Cardiac septum (tissue), 1 donor: ENCODE measurements at places on chromosomes 4 and X. TPM values are rescaled to one million over a fixed set of nuclear protein-coding genes. Genes with fewer than 3 reads are reported as not detected.

OPN1LW gene
- total RNA-seq, result not detected

ADRA2C gene
- total RNA-seq, result 5.4 TPM

ASB9 gene
- total RNA-seq, result 0.46 TPM

NSDHL gene
- total RNA-seq, result 12.5 TPM

PWWP3B gene
- total RNA-seq, result 11.5 TPM

TMEM47 gene
- total RNA-seq, result 32.1 TPM

TKTL2 gene
- not detected for total RNA-seq

NLGN3 gene
- total RNA-seq, result 0.67 TPM

GBA3 gene
- not detected for total RNA-seq

HTRA3 gene
- total RNA-seq, result 50.8 TPM

DNAAF6 gene
- total RNA-seq, result not detected

SERTM2 gene
- 0.08 TPM for total RNA-seq

RBM41 gene
- 15.5 TPM for total RNA-seq

TLR3 gene
- 2.3 TPM for total RNA-seq

SMIM31 gene
- total RNA-seq, result not detected

KIAA1210 gene
- total RNA-seq, result 0.08 TPM

EGF gene
- 11.7 TPM for total RNA-seq

ARL9 gene
- not detected for total RNA-seq

ELOVL6 gene
- 2.4 TPM for total RNA-seq

POF1B gene
- 3.7 TPM for total RNA-seq

SOWAHB gene
- total RNA-seq, result 0.08 TPM

MTTP gene
- total RNA-seq, result 2.0 TPM

PPP4R3C gene
- not detected for total RNA-seq

NXF3 gene
- 0.19 TPM for total RNA-seq

TLR8 gene
- total RNA-seq, result 0.65 TPM

PIN4 gene
- 8.5 TPM for total RNA-seq

AFP gene
- total RNA-seq, result not detected

HSFX4 gene
- total RNA-seq, result 0.30 TPM

ATOH1 gene
- not detected for total RNA-seq

CPE gene
- total RNA-seq, result 43.5 TPM

FOXR2 gene
- not detected for total RNA-seq

HUWE1 gene
- 177 TPM for total RNA-seq

XPNPEP2 gene
- total RNA-seq, result 0.22 TPM

KIT gene
- 2.3 TPM for total RNA-seq

SH3RF1 gene
- total RNA-seq, result 15.6 TPM

FHIP1A gene
- 19.5 TPM for total RNA-seq

PHKA2 gene
- total RNA-seq, result 22.3 TPM

TBC1D14 gene
- 30.8 TPM for total RNA-seq

BST1 gene
- 2.5 TPM for total RNA-seq

RAB33A gene
- 1.2 TPM for total RNA-seq

GPRASP3 gene
- total RNA-seq, result 5.7 TPM

FAM9C gene
- total RNA-seq, result not detected

CXCL11 gene
- 0.32 TPM for total RNA-seq

CT45A5 gene
- total RNA-seq, result not detected

ANTXR2 gene
- 54.6 TPM for total RNA-seq

PCDH7 gene
- 70.8 TPM for total RNA-seq

CYTL1 gene
- total RNA-seq, result not detected

VEGFC gene
- total RNA-seq, result 15.0 TPM

SYAP1 gene
- total RNA-seq, result 21.0 TPM

PRDM8 gene
- total RNA-seq, result 1.6 TPM
